Neural progenitor cell (in vitro differentiated cells): ENCODE measurements at places on chromosomes 5 and 9. TPM values are rescaled to one million over a fixed set of nuclear protein-coding genes. Genes with fewer than 3 reads are reported as not detected.

DNA sequence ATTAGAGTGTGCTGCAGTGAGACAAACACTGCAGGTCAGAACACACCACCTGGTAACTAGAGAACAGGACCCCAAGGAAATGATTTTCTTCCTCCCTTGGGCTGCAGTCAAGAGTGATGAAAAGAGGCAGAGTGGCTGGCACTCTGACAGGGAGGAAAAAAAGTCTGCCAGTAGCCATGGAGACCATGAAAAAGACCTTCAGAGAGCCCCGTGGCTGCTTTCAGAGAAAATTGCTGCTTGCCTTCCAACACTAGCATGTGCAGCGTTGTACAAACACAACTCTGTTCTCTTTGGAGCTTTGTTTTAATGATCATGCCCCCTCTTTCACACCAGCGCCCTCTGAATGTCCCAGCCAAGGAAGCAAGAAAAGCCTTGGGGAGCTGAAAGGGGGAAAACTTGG lies 68.8 kb downstream of the ANKRD55 start:
- no peak overlapping the region for H3K4me3 ChIP-seq
- no peaks in the 10 kb centered on the region for H3K36me3 ChIP-seq
- H3K27ac ChIP-seq, result no peak overlapping the region
- peak; percentile 3 for DNase-seq

- H3K4me1 ChIP-seq, result peaks cover 12% of the 10 kb centered on the region
- H3K36me3 ChIP-seq, result no peaks in the 10 kb centered on the region
- H3K4me3 ChIP-seq, result no peak overlapping the region
- no peak overlapping the region for H3K27ac ChIP-seq
Measured at GRCh38 chr5:180336234-180337020, 16.7 kb downstream of the GFPT2 start.

EPB41L4A gene
- total RNA-seq, result 2.7 and 3.6 TPM in 2 replicates

GRCh38 chr9:131457746-131458145 lies 45.0 kb upstream of the POMT1 start:
- no peaks in the 10 kb centered on the region for H3K4me1 ChIP-seq
- H3K27ac ChIP-seq, result peak overlapping the region; percentile 20
- DNase-seq, result no peak
- H3K4me3 ChIP-seq, result no peak overlapping the region
- no peaks in the 10 kb centered on the region for H3K27me3 ChIP-seq

LECT2 gene
- total RNA-seq, result not detected in 2 replicates

GRCh38 chr9:129880654-129881546 lies 45.6 kb downstream of the USP20 start:
- DNase-seq, result no peak
- H3K27me3 ChIP-seq, result no peaks in the 10 kb centered on the region
- peaks cover 18% of the 10 kb centered on the region for H3K4me1 ChIP-seq
- H3K27ac ChIP-seq, result no peak overlapping the region
- H3K36me3 ChIP-seq, result no peaks in the 10 kb centered on the region
- H3K4me3 ChIP-seq, result no peak overlapping the region

DNA sequence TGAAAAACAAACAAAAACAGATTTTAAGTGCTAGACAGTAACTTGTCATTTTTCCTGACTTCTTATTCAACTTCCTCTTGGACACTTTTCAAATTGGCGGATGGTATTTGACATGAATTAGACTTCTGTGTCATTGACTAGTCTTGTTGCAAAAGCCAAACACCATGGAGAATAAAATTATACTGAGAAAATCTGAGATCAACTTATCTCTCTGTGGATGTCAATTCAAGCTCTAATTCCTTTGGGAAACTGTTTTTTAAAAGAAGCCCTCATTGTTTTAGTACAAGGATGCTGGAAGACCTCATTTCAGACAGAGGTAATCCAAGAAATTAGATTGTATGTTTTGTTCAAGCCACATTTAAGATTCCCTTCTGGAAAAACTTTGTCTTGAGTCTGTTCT lies 831.0 kb downstream of the SEMA5A start:
- H3K27me3 ChIP-seq, result no peaks in the 10 kb centered on the region
- H3K36me3 ChIP-seq, result no peaks in the 10 kb centered on the region
- no peaks in the 10 kb centered on the region for H3K4me1 ChIP-seq
- H3K27ac ChIP-seq, result no peak overlapping the region
- no peak for DNase-seq

- no peak overlapping the region for H3K4me3 ChIP-seq
- no peak for DNase-seq
- peaks cover 12% of the 10 kb centered on the region for H3K36me3 ChIP-seq
- peaks cover 9% of the 10 kb centered on the region for H3K4me1 ChIP-seq
Measured at GRCh38 chr9:78590068-78590467, 293.1 kb downstream of the PSAT1 start.

- H3K4me1 ChIP-seq, result no peaks in the 10 kb centered on the region
- DNase-seq, result no peak
- no peak overlapping the region for H3K27ac ChIP-seq
- no peaks in the 10 kb centered on the region for H3K27me3 ChIP-seq
- H3K4me3 ChIP-seq, result no peak overlapping the region
Measured at GRCh38 chr5:130386155-130386554, 481.9 kb downstream of the CHSY3 start.

DNA sequence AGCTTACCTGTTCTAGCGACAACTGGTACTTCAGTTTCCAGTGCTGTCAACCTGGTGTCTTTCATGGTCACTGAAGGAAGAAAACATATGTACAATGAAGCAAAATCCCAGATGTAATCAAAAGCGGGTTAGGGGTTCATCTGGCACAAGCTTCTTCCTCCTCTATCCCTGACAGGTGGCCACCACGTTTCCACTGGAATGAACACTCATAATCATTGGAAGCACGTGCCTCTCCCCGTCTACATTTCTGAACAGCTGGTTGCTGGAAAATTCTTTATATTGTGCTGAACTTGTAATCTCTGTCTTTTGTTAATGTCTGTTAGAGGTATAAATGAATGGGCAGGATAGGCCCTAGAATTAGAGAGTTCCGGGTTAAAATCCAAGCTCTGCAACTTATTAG lies 9.4 kb downstream of the TSC1 start:
- no peak overlapping the region for H3K27ac ChIP-seq
- no peaks in the 10 kb centered on the region for H3K27me3 ChIP-seq
- H3K4me1 ChIP-seq, result no peaks in the 10 kb centered on the region
- H3K36me3 ChIP-seq, result no peaks in the 10 kb centered on the region
- DNase-seq, result no peak
- no peak overlapping the region for H3K4me3 ChIP-seq

GRCh38 chr5:159073026-159073425 lies 26.7 kb downstream of the EBF1 start:
- H3K4me3 ChIP-seq, result no peak overlapping the region
- H3K27me3 ChIP-seq, result peaks cover 41% of the 10 kb centered on the region
- no peak for DNase-seq
- H3K27ac ChIP-seq, result no peak overlapping the region

- no peak for DNase-seq
- no peaks in the 10 kb centered on the region for H3K27me3 ChIP-seq
- no peak overlapping the region for H3K4me3 ChIP-seq
- H3K36me3 ChIP-seq, result no peaks in the 10 kb centered on the region
- H3K4me1 ChIP-seq, result no peaks in the 10 kb centered on the region
Measured at GRCh38 chr9:129523943-129524581, 96.8 kb downstream of the C9orf50 start.

ARRDC1 gene
- 12.9 and 34.4 TPM in 2 replicates for total RNA-seq

TRIP13 gene
- total RNA-seq, result 32.3 and 32.6 TPM in 2 replicates

DNA sequence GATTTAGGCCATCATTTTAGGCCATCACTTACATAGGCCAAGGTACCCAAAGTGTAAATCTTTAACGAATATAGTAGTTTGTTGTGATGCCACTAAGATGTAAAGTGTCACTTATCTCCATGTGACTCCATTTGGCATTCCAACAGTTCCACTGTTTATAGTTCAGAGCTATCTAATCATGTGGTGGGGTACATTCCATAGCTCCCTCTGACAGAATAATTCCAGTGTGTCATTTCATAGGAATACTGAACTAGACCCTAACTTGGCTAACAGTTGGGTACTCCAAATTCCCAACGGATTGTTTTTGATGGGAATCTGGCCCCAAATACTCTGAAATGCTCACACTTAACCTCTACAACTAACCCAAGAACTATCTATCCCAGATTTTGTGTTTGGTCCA lies 76.7 kb upstream of the FST start:
- no peak overlapping the region for H3K4me3 ChIP-seq

- peak overlapping the region; percentile 56 for H3K4me3 ChIP-seq
- H3K27me3 ChIP-seq, result peaks cover 60% of the 10 kb centered on the region
- H3K27ac ChIP-seq, result no peak overlapping the region
- no peak for DNase-seq
- no peaks in the 10 kb centered on the region for H3K36me3 ChIP-seq
- no peaks in the 10 kb centered on the region for H3K4me1 ChIP-seq
Measured at GRCh38 chr5:6582507-6583048, 50.3 kb downstream of the NSUN2 start.

PCDHGB6 gene
- total RNA-seq, result 13.2 and 22.1 TPM in 2 replicates

- no peak overlapping the region for H3K4me3 ChIP-seq
- H3K36me3 ChIP-seq, result no peaks in the 10 kb centered on the region
- no peak overlapping the region for H3K27ac ChIP-seq
- H3K4me1 ChIP-seq, result no peaks in the 10 kb centered on the region
Measured at GRCh38 chr5:54753034-54753433, 232.4 kb downstream of the ESM1 start.

EIF4E1B gene
- 0.06 and 0.68 TPM in 2 replicates for total RNA-seq

- peaks cover 17% of the 10 kb centered on the region for H3K4me1 ChIP-seq
- H3K27me3 ChIP-seq, result peaks cover 68% of the 10 kb centered on the region
- H3K36me3 ChIP-seq, result no peaks in the 10 kb centered on the region
- H3K27ac ChIP-seq, result no peak overlapping the region
- peak; percentile 89 for DNase-seq
Measured at GRCh38 chr9:126722252-126722921, 82.5 kb upstream of the ZBTB43 start.

ESM1 gene
- not detected in 2 replicates for total RNA-seq

OR1J2 gene
- not detected in 2 replicates for total RNA-seq

DNA sequence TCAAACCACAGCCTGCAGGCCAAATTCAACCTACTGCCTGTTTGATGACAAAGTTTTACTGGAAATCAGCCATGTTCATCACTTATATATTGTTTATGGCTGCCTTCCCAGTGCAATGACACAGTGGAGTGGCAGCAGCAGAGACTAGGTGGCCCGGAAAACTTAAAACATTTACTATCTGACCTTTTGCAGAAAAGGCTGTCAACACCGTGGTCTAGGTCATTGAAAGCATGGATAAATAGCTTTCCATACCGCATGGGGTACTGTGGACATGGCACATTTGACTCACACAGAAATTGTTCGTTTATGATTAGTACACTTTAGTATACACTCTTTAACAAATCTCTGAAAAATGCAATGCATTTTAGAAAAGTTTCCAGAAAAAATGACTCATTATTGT lies 298.3 kb upstream of the EFNA5 start:
- no peaks in the 10 kb centered on the region for H3K27me3 ChIP-seq
- no peak for DNase-seq
- H3K4me3 ChIP-seq, result no peak overlapping the region
- H3K36me3 ChIP-seq, result no peaks in the 10 kb centered on the region
- H3K27ac ChIP-seq, result no peak overlapping the region

DNA sequence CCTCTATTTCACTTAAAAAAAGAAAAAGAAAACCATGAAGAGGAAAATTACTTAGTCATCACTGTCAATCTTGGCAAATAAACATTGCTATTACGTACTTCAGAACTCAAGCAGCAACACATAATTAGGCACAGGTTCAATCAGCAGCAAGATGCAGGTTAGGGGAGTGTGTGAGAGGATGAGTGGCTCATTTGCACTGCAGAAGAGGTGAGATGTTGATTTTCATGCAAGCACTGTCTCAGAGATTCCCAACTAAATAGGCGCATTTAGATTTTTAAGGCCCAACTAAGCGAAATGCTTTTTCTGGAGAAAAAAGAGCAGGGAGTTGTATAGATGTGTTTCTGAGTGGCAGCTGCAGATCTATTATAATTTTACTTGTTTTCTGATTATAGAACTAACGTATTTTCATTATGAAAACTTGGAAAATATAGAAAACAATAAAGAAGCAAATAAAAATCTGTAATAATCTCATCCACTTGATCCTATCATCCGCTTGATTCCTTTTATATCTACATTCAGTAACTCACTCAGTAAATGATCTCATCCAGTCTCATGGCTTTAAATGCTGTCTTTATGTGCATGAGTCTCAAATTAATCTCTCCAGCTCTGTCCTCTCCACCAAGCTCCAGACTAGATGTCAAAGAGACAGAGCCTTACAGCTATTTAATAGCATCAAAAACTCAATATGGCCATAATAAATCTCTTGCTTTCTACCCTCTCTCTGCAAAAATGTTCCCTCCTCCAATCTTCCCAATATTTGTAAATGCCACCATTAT lies 162.5 kb downstream of the ZNF462 start:
- H3K27me3 ChIP-seq, result no peaks in the 10 kb centered on the region
- no peak for DNase-seq
- H3K27ac ChIP-seq, result no peak overlapping the region
- no peak overlapping the region for H3K4me3 ChIP-seq
- no peaks in the 10 kb centered on the region for H3K36me3 ChIP-seq

DNA sequence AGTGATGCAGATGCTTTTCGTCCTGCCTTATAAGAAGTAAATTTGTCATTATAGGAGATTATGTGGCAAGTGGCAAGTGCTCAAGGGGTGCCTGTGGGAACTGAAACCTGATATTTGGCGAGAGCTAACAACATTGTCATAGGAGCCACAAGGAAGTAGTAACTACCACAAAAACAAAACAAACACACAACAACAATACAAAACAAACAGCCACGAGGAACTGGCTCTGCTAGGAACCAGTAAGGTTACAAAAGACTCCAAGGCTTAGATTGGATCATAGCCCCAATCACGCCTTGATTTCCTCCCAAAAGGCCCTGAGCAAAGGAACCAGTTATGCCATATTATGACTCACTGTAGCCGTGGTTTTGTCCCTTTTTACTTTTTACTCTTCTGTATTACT lies 1045.2 kb downstream of the CDH12 start:
- H3K36me3 ChIP-seq, result no peaks in the 10 kb centered on the region
- H3K4me3 ChIP-seq, result no peak overlapping the region
- no peaks in the 10 kb centered on the region for H3K4me1 ChIP-seq
- no peaks in the 10 kb centered on the region for H3K27me3 ChIP-seq
- no peak overlapping the region for H3K27ac ChIP-seq

MARCHF11 gene
- not detected in 2 replicates for total RNA-seq

GRCh38 chr5:176405656-176406435 lies 10.5 kb downstream of the CLTB start:
- H3K27me3 ChIP-seq, result no peaks in the 10 kb centered on the region
- no peaks in the 10 kb centered on the region for H3K36me3 ChIP-seq
- peak; percentile 61 for DNase-seq
- no peak overlapping the region for H3K27ac ChIP-seq
- H3K4me1 ChIP-seq, result peaks cover 5% of the 10 kb centered on the region

TRUB2 gene
- total RNA-seq, result 8.3 and 9.2 TPM in 2 replicates

LRRC19 gene
- total RNA-seq, result not detected in 2 replicates

DNA sequence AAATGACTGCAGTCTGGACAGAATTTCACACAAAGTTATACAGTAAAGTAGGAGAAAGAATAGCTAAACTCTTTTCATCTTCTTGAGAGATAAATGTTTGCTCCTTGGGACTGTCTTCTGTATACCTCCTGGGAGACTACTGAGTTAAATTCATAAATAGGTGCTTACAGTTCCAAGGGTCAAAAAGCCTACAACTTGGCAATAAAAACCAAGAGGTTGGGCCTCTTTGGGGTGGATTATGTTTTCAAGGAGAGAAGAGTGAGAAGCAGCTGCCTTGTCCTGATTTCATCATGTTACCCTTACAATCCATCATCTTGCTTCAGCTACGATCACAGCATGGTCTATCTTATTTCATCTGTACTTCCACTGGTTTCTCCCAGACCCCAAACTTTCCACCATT lies 213.2 kb upstream of the RPS23 start:
- no peak for DNase-seq
- H3K4me3 ChIP-seq, result no peak overlapping the region
- no peak overlapping the region for H3K27ac ChIP-seq
- no peaks in the 10 kb centered on the region for H3K4me1 ChIP-seq
- no peaks in the 10 kb centered on the region for H3K36me3 ChIP-seq
- no peaks in the 10 kb centered on the region for H3K27me3 ChIP-seq
